ENCODE measurements at places on chromosomes 16 and 17. TPM values are rescaled to one million over a fixed set of nuclear protein-coding genes. Genes with fewer than 3 reads are reported as not detected.

- peaks cover 11% of the 10 kb centered on the region for H3K27me3 ChIP-seq
- DNase-seq: no peak
Observed at GRCh38 chr17:30209930-30210329, 25.6 kb downstream of the SLC6A4 start.

DNA sequence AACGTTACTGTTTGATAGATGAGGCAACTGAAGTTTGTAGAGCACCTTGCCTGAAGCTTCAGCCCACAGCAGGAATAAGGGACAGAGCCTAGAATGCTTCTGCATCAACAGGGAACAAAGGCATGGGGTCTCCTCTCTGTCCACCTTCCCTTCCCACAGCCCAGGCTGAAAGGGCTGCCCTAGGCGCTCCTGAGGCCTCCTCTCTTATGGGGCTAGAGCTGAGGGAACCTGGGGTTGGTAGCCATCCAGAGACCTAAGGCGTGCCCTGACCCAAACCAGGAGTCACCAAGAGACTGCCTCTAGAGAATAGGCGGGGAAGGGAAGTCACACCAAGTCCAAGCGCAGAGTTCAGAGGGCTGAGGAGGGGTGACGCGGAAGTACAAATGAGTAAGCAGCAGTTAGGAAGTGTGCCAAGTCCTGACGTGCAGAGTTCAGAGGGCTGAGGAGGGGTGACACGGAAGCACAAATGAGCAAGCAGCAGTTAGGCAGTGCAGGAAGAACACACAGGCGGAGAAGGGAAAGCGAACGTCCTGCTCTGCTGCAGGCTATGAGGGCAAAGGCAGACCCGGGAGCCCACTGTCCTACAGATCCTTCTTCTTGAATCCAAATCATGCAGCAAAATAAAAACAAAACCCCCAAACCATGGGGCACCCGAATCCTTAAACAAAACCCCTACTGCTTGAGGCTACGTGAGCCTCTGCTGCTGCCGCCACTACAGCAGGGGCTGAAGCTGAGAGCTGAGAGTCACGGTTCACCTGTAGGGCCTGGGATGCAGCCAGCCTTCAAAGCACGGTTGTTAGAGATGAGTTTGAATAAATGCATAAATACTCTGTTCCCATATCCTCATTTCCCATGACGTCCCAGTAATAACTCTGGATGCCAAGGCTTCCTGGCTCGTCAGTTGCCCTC, 2.7 kb upstream of the SPG7 start:
- peaks cover 27% of the 10 kb centered on the region for H3K4me1 ChIP-seq
- peak; percentile 94 for DNase-seq
- peak overlapping the region; percentile 89 for H3K27ac ChIP-seq
- no peaks in the 10 kb centered on the region for H3K27me3 ChIP-seq
- H3K36me3 ChIP-seq: peaks cover 3% of the 10 kb centered on the region

GRCh38 chr16:35754391-35755369, 2295.3 kb downstream of the TP53TG3F start:
- H3K4me1 ChIP-seq: no peaks in the 10 kb centered on the region
- no peak for DNase-seq
- H3K27ac ChIP-seq: no peak overlapping the region
- H3K36me3 ChIP-seq: no peaks in the 10 kb centered on the region

DNA sequence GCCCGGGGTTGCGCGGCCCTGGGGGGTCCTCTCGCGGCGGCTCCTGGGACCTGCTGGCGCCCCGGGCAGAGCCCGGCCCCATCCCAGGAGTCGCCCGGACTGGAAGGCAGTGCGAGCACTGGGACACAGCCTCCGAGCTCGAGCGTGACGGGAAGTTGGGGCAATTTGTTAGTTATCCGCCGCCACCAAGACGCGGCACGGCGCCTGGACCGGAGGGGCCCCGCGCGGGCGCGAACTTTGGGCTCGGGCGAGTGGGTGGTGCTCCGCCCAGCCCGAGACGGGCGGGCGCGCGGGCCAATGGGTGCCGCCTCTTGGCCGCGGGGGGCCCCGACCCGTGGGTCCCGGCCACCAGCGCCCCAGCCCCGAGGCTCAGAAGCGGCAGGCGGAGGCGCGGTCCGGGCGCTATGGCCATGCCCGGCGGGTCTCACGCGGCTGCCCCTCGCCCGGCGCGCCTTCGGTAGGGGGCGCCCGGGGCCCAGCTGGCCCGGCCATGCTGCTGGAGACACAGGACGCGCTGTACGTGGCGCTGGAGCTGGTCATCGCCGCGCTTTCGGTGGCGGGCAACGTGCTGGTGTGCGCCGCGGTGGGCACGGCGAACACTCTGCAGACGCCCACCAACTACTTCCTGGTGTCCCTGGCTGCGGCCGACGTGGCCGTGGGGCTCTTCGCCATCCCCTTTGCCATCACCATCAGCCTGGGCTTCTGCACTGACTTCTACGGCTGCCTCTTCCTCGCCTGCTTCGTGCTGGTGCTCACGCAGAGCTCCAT, at the start of gene ADORA2B:
TSS of gene ADORA2B (plus strand) at position 372 of the 768 bp plus-strand sequence. CDS start at position 491, 119 bp downstream.
- H3K27ac ChIP-seq: peak within 1 kb of the TSS; percentile 53
- H3K4me3 ChIP-seq: peak within 1 kb of the TSS; percentile 78
- H3K36me3 ChIP-seq: peaks cover 2% of the 10 kb centered on the region

DNA sequence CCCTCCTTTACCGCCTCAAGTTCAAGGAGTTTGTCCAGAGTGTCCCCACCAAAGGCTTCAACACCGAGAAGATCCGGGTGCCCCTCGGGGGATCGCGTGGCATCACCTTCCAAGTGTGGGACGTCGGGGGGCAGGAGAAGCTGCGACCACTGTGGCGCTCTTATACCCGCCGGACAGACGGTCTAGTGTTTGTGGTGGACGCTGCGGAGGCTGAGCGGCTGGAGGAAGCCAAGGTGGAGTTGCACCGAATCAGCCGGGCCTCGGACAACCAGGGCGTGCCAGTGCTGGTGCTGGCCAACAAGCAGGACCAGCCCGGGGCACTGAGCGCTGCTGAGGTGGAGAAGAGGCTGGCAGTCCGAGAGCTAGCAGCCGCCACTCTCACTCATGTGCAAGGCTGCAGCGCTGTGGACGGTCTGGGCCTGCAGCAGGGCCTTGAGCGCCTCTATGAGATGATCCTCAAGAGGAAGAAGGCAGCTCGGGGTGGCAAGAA, 1.1 kb downstream of the ARL4D start:
- H3K36me3 ChIP-seq: no peaks in the 10 kb centered on the region
- H3K27ac ChIP-seq: no peak overlapping the region
- DNase-seq: peak; percentile 55
- peaks cover 1% of the 10 kb centered on the region for H3K27me3 ChIP-seq

HNF1B gene
- total RNA-seq: 2.9 TPM

GRCh38 chr16:20001856-20002707, 71.6 kb downstream of the GPR139 start:
- no peaks in the 10 kb centered on the region for H3K4me1 ChIP-seq
- H3K27me3 ChIP-seq: no peaks in the 10 kb centered on the region
- no peak overlapping the region for H3K27ac ChIP-seq
- H3K4me3 ChIP-seq: no peak overlapping the region

DNA sequence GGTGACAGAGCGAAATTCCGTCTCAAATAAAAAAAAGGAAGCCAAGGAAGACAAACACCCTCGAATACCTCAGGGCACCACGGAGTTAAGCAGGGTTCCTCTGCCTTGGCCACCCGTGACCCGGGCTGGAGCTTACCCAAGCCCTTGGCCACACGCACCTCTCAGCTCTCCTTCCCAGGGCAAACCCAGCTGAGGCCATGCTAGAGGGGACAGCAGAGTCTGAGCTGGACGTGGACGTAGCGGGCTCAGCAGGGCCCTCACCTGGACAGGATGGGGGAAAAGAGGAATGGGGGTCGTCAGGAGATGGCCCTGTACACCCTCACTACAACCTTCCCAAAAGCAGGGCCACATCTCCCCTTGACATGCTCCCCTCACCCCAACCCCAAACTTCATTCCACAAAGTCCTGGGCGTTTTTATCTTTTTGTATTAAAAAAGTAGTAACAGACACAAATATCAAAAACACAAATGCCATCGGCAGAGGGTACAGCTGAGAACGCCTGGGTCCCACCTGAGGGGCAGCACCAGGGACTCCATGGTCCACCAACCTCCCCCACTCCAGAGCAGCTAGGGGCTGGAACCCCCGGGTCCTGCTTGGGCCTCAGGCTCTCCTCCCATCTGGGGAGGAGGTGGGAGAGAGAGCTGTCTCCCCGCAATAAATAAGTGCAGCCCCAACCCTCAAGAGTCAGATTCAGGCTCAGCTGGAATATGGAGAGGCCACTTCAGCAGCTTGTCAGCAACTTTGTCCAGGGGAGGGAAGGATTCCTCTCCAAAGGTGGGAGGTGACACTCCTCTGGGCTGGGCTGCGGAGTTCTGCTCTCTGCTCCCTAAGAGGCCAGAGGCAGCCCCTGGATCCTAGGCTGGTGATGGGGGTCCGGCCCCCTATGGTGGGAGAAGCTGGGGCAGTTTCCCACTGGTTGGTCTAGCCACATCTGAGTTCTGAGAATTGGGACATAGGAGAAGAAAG, 11.9 kb downstream of the PER1 start:
- H3K36me3 ChIP-seq: peaks cover 37% of the 10 kb centered on the region
- peaks cover 4% of the 10 kb centered on the region for H3K4me1 ChIP-seq
- DNase-seq: peak; percentile 62

DNA sequence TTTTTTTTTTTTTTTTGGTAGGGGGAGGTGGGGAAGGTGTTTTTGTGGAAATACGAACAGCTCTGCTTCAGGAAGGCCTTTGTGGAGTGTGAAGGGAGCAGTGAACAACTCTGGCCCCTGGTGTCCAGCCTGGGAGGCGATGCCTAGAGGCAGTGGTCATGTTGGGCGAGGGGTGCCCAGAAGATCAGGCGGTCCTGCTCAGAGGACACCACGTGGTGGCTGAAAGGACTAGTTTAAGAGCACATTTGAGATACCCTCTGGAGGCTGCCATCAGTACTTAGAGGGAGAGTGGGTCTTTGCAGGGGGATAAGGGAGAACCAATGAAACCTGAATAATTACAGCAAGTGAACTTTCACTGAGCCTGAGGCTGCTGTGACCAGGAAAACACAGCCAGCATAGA, 40.1 kb upstream of the RHOT1 start:
- peaks cover 8% of the 10 kb centered on the region for H3K27me3 ChIP-seq
- H3K4me1 ChIP-seq: peaks cover 23% of the 10 kb centered on the region
- H3K36me3 ChIP-seq: no peaks in the 10 kb centered on the region

MSLN gene
- total RNA-seq: not detected

- H3K4me3 ChIP-seq: no peak overlapping the region
- H3K4me1 ChIP-seq: peaks cover 12% of the 10 kb centered on the region
- no peak overlapping the region for H3K27ac ChIP-seq
- no peak for DNase-seq
- H3K27me3 ChIP-seq: no peaks in the 10 kb centered on the region
Observed at GRCh38 chr17:81715107-81715871, 3.2 kb downstream of the SLC25A10 start.

WNK4 gene
- 0.12 TPM for total RNA-seq

DBNDD1 gene
- not detected for total RNA-seq

DNA sequence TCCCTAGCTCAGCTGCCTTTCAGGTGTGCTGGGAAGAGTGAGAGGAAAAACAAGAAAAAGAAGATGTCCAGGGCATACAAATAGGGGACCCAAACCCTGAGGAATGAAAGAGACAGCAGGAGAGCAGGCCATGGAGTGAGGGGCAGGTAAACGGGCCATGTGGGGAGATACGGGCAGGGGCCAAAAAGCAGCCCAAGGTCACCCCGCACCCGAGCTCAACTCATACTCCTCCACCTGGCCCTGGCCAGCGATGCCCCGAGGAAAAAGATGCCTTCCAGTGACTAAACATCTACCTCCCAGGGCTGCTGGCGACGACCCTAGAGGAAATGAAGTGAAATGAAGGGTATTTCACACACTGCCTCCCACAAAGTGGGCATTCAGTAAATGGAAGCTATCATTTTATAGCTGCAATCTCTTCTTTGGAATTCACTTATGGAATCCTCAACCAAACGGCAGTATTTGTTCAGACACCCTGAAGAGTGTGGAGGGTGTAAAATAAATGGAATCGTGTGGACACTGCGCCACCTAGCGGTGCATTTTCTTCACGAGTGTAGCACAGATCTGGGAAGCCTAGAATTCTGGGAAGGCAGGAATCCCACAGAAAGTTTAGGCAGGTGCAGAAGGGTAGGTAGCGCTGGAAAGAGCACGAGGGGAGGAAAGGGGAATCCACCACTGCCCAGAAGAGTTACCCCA, 14.9 kb downstream of the ELAC2 start:
- H3K4me1 ChIP-seq: no peaks in the 10 kb centered on the region
- peak; percentile 81 for DNase-seq
- peaks cover 45% of the 10 kb centered on the region for H3K36me3 ChIP-seq
- no peaks in the 10 kb centered on the region for H3K27me3 ChIP-seq

DNA sequence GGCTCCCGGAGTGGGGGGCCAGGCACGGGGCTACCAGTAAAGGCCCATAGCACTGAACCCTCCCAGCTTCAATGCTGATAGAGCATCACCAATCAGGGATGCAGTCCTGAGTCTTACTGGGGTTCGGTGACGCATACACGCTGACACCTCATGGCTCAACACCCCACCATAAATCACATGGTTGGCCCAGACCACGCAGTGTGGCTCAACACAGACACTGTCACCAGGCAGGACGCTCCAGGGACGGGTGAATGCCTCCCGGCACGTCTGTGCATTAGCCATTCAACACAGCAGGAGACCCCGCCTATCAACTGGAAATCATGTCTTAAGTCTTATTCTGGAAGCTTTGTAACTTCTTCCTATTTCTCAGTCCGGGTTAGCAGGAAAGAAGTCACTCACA, 35.0 kb downstream of the NECAB2 start:
- H3K27ac ChIP-seq: no peak overlapping the region
- no peaks in the 10 kb centered on the region for H3K36me3 ChIP-seq
- no peak overlapping the region for H3K4me3 ChIP-seq
- no peaks in the 10 kb centered on the region for H3K4me1 ChIP-seq
- no peaks in the 10 kb centered on the region for H3K27me3 ChIP-seq

- H3K4me3 ChIP-seq: no peak overlapping the region
- no peak overlapping the region for H3K27ac ChIP-seq
- H3K4me1 ChIP-seq: peaks cover 3% of the 10 kb centered on the region
- peaks cover 83% of the 10 kb centered on the region for H3K36me3 ChIP-seq
- H3K27me3 ChIP-seq: no peaks in the 10 kb centered on the region
Observed at GRCh38 chr16:8893976-8894690, 12.0 kb downstream of the LITAFD start.

- no peak for DNase-seq
- H3K36me3 ChIP-seq: no peaks in the 10 kb centered on the region
- H3K4me1 ChIP-seq: peaks cover 2% of the 10 kb centered on the region
- no peak overlapping the region for H3K27ac ChIP-seq
- peaks cover 27% of the 10 kb centered on the region for H3K27me3 ChIP-seq
Observed at GRCh38 chr16:71627731-71628181, 1.8 kb downstream of the MARVELD3 start.

DNA sequence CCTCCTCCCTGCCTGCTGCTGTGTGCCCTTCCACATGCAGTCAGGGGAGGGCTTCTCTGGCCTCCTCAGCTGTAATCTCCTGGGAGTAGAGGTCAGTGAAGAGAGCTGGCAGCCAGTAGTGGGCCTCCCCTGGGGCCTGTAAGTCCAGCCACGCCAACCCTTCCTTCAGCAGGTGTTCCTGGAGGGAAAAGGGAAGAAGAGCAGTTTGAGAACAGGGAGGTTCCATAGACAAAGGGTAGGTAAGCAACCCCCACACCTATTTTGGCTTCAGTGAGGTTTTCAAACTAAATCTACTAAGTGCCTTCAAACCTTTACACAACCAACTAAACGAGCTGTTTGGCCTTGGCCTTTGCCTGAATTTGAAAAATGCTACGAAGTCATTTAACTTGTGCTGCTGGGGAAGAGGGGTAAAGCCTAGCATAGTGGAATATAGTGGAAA, 14.2 kb downstream of the SNF8 start:
- no peaks in the 10 kb centered on the region for H3K27me3 ChIP-seq
- peaks cover 79% of the 10 kb centered on the region for H3K36me3 ChIP-seq
- H3K4me1 ChIP-seq: peaks cover 4% of the 10 kb centered on the region
- no peak for DNase-seq

Data from activated CD4-positive, alpha-beta T cell treated with anti-CD3 and anti-CD28 coated beads, Interleukin-2, amount 10 ng/mL, durations not matched to agents 24 days and 14 days (primary cell).